ENCODE measurements at places on chromosomes 11 and 22.

DNA sequence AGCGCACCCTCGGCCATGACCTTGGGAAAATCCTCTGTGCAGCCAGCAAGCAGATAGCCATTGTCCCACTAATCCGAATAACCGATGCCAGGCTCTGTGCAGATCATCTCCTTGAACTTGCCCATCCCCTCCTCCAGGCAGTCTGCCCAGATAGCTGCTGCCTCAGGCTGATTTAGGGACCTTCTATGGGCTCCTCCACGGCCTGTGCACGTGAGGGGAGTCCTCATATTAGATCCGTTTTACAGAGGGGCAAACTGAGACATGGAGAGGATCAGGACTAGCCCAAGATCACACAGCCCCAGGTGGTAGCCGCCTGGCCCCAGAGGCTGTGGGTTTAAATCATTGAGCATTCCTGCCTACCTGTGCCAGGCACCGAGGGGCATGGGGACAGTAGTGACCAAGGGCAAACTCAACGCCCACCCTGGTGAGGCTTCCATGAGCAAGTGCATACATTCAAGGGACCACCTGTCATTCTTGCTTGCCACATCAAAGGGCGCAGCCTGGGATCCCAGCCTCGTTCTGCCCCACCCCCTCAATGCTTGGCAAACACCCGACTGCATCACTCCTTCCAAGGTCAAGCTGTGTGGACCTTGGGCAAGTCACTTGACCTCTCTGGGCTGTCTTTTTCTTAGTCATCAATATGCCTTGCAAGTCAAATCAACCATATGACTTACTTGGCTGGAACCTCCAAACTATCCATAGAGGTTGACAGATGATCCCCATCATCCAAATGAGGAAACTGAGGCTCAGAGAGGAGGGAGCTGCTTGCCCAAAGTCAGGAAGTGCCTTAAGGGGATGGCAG lies 131.6 kb downstream of the MN1 start:
- no peak for DNase-seq

GRCh38 chr11:122424636-122425035 lies 230.9 kb upstream of the UBASH3B start:
- DNase-seq = no peak

- DNase-seq = no peak
Measured at GRCh38 chr22:31148488-31148887, 8.2 kb upstream of the PLA2G3 start.

DNA sequence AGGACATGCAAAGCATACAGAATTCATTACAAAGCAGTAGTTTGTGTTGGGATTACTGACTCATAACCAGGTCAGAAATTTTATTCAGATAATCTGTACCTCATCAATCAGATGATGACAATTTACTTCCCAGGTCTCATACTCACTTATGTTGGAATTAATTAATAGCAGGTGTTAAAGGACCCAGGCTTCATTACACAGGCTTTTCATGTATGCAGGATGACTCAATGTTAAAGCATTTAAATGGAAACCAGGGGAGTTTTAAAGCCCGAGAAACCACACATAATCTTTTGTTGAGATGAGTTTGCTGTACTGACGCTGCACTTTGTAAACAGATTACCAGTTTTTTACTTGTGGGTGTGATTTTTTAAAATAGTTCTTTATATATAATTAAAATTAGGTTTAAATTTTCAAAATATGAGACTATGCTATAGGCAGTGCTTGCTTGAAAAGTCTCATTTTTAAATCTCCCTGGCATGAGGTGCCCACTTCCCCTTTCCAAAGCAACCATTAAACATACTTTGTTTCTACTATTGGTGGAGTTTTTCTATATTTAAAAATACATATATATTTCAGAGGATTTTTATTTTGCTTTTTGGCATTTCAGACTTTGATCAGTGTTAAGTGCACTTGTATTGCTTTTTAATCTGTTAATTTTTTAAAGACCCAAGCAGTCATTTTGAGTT lies 41.0 kb downstream of the CEP57 start:
- no peak for DNase-seq

GRCh38 chr11:120221115-120221752 lies 10.4 kb downstream of the OAF start:
- DNase-seq = no peak

DNA sequence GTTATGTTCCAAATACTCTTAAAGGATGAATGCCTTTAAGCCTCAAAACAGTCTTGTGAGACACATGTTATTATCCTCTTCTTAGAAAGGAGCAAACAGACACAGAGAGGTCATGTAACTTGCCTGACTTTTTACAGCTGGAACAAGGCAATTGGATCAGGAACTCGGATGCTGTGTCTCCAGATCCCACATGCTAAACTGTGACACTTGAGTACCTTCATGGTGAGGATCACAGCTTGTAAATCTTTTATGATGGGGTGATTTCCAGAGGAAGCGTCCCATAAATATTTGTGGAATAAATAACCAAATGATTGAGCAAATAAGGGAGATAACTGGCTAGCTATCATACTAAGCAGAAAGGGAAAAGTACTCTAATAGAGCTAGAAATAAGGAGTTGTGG lies 171.2 kb downstream of the C11orf91 start:
- DNase-seq = no peak

DNA sequence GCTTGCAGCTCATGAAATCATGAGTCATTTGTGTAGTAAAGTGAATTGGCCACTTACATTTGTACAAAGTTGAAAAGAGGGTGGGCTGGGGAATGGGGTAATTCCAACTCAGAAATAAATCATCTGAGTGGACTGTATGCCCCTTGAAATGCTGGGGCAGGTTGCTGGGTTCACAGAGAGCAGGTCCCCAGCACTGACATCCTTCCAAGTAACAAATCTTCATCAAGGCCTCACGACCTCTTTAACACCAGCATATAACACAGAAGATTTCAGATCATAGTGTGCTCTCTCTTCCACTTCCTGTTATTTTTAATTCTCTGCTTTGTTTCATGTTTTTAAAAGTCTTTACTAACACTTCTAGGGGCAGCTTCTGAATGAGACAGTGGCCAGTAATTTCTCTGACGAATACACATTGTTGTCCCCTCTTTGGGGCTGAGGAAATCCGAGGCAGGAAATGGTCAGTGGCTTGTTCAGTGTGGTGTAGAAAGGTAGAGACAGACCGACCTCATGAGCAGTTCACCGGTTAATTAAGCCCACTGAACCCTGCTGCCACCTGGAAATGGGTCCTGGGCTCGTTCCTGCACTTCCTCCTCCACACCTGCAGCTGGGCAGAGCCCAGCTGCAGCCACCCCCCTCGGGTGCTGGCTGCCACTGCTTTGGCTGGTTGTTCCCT lies 127.7 kb downstream of the MAML2 start:
- DNase-seq = peak; percentile 31

- DNase-seq = no peak
Measured at GRCh38 chr11:130787092-130787616, 129.1 kb downstream of the SNX19 start.

DNA sequence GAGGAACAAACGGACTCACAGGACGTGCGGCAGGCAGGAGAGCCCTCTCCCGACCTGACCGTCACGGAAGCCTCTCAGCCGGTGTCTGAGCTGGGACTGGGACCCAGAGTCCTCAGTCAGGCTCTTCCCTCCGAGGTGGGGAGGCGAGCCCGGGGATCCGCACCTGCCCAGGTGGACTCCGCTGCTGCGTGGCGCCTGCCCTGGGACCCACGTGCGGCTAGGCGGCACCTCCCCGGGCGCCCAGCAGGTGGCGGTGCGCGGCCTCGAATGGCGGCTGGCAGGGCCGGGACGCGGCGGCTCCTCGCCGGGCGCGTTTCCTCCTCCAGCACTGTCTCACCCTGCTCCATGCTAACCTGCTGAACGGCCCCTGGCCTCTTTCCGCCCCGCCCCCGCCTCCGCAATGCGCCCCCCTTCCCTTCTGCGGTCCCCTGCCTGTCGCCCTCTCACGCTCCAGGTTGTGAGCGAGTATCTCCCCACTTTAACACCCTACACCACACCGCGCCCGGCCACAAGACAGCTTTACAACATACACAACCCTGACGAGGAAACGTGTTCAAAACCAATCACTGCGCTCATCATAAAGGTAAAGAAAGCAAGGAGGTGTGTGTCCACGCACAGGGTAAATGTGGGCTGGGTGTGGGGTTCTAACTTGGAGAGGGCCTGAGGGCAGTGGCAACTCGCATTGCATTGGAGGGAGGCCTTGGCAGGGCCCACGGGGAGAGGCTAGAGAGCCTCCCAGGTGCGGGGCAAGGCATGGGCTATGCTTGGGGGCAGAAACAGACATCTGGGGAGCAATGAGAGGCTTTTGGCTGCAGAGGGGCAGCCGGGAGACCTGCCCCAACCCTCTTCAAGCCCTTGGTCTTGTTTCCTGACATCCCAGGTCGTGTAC lies 25.9 kb upstream of the ATXN10 start:
- peak; percentile 78 for DNase-seq

- DNase-seq = no peak
Measured at GRCh38 chr11:1541474-1542204, 30.4 kb downstream of the DUSP8 start.

GRCh38 chr11:18320617-18321016 lies 1.3 kb downstream of the HPS5 start:
- no peak for DNase-seq

Measured in KBM-7 (cell line).